ENCODE measurements at places on chromosomes 1 and 21.

GRCh38 chr1:169610108-169610507, 19.8 kb downstream of the SELP start:
- no peak for DNase-seq

- DNase-seq, result no peak
Observed at GRCh38 chr21:35399002-35399530, 350.0 kb upstream of the RUNX1 start.

DNA sequence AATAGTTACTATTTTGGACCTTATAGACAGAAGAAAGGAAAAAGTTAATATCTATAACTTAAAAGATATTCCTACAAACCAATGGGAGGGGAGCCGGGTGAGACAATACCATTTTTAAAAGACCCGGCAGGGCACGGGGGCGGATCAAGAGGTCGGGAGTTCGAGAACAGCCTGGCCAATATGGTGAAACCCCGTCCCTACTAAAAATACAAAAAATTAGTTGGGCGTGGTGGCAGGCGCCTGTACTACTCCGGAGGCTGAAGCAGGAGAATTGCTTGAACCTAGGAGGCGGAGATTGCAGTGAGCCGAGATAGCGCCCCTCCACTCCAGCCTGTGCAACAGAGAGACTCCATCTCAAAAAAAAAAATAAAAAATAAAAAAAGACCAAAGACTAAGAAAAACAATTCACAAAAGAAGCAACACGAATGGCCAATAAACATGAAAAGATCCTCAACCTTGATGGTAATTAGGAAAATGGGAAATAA, 1.2 kb upstream of the PSMB2 start:
- no peak for DNase-seq

DNA sequence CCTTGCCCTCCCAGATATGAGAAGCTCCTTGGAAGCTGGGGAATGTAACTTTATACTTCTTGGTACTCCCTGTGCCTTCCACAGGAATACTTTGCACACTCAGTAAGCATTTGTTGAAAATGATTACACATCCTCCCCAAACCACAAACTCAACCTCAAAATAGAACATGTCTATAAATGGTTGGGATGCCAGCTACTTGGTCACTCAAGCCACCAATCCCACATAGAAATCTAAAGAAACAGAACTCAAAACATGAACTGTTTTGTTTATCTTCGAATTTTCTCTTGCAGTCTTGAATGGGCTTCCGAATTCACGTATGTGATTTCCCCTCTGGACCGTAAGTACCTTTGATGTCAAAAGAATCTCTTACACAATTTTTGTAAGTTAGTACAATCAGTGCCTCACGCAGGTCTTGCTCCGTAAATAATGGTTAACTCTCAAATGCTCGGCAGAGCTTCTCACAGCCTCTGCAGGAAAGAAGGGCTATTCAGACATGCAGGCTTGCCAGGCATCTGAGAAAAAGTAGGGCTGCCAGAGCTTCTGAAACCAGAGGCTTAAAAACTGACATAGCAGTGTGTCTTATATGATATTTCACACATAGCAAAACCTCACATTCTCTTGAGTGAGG, 26.9 kb downstream of the SORT1 start:
- no peak for DNase-seq

DNA sequence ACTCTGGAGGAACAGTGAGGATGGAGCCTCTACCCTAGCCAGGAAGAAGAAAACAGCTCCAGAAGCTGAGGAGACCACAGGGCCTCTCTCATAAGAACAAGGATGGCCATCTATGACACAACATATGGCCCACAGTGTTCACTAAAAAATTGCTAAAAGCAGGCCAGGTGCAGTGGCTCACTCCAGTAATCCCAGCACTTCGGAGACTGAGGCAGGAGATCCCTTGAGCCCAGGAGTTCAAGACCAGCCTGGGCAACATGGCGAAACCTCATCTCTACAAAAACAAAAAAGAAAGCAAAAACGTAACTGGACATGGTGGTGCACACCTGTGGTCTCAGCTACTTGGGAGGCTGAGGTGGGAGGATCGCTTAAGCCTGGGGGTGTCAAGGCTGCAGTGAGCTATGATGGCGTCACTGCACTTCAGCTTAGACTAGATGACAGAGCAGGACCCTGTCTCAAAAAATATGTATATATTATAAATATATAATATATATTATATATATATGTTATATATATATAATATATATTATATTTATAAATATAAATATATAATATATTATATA, 103.1 kb downstream of the TOMM20 start:
- no peak for DNase-seq

DNA sequence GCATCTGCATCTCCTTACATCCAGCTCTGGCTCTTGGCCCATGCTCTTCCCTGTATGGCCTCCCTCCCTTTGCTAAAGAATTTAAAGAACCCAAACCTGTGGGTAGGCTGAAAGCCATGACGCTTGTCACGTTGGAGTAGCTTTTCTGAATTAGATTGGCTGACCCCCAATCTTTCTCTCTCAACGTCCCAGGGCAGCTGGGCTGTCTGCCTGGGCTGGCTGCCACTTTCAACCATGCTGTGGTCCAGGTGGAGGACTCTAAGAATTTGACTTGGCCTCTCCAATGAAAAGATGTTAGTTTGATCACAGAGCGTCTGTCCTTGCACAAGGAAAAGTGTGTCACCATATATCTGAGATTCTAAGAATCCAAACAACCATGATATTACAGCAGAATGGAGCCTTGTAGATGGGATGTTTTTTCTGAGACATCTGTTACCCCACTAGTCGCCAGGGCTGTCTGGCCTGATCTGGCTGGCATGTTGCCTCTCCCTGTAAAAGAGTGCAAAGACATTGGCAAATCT, 6.5 kb upstream of the IGSF3 start:
- DNase-seq, result no peak

- DNase-seq, result no peak
Observed at GRCh38 chr21:15001857-15002606, 62.8 kb downstream of the NRIP1 start.

- DNase-seq, result no peak
Observed at GRCh38 chr21:43869486-43870325, 4.7 kb downstream of the AGPAT3 start.

DNA sequence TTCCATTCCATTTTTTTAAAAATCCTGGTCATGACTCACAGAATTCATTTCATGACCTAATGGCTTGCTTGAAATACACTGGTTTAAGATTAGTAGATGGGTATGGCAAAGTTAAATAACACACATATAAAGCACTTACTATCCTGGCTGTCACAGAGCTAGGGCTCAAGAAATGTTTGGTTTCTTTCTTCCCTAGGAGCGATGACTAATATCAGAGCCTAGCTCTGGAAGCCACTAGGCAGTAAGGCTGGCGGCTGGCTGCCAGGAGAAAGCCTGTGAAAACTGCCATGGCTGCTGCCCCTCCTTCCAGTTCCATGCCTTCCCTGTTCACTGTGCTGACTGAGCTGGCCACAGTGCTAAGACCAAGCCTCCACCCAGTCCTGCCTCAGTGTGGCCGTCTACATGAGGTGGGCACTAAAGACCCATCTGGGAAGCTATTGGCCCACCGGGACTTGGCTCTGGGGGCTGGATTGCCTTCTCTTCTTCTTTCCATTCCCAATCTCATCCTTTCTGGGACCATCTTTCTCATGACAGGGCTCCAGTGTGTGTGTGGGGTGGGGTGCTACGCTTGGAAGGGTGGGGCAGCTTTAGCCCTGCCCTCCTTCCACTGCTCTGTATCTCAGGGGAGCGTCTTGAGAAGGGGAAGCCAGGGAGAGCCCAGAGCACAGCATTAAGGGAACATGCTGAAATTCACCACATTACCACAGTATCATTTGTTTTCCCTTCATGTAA, 10.8 kb upstream of the ASCL5 start:
- DNase-seq, result no peak

DNA sequence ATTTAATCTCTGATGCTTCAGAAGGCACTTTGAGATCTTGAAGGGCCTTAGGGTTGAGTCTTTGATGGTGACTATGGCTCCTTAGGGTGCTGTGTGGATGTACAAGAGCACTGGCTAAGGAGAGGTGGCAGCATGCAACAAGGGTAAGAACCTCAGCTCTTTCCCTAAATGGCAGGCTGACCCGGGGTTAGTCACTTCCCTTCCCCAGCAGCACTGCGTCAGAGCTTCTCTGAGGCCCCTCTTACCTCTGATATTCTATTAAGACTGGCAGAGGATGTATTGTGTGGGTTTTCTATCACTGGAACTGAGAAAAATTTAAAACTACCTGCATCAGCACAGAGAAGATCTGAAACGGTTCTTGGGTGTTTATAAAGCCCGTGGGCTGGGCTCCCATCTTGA, 11.8 kb downstream of the C1orf116 start:
- no peak for DNase-seq

DNA sequence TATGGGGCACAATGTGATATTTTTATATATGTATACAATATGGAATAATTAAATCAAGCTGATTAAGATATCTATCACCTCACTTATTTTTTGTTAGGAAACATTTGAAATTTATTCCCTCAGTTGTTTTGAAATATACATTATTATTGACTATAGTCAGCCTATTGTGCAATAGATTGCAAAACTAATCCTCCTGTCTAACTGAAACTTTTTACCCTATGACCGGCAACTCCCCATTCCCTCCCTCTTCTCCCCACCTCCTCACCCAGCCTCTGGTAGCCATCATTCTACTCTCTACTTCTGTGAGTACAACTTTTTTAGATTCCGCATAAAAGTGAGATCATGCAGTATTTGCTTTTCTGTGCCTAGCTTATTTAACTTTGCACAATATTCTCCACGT, 117.7 kb upstream of the SGIP1 start:
- no peak for DNase-seq

DNA sequence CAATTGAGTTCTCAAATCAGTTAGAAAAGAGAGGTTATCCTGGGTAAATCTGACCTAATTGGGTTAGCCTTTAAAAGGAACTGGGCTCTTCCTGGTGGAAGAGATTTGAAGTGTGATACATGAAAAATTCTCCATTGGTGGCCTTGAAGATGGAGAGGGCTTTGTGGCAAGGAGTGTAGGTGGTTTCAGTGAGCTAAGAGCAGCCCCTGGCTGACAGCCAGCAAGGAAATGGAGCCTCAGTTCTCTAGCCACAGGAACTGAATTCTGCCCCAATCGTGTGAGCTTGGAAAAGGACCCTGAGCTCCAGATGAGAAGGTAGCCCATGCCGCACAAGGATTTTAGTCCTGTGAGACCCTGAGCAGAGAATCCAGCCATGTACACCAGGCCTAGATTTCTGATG, 12.7 kb upstream of the HYI start:
- no peak for DNase-seq

DNA sequence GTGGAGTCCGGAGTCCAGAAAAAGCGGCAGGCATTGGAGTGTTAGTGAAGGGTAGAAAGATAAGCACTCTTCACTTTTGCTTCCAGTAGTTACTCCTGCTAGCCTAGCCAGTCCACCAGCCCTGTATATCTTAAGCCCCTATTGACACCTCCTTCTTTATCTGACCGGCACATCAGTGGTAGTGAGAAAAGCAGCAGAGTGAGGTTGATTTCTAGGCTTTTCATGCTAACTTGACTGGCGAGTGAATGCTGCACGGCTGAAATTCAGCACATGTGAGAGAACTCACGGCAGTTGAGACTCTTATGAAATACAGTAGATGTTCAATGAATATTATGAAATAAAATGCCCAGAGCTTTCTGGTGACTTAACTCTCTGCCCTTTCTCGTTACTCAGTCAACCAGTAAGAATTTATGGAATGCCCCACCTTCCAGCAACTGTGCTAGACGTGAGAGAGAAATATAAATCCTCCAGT, 128.2 kb downstream of the CACHD1 start:
- no peak for DNase-seq

DNA sequence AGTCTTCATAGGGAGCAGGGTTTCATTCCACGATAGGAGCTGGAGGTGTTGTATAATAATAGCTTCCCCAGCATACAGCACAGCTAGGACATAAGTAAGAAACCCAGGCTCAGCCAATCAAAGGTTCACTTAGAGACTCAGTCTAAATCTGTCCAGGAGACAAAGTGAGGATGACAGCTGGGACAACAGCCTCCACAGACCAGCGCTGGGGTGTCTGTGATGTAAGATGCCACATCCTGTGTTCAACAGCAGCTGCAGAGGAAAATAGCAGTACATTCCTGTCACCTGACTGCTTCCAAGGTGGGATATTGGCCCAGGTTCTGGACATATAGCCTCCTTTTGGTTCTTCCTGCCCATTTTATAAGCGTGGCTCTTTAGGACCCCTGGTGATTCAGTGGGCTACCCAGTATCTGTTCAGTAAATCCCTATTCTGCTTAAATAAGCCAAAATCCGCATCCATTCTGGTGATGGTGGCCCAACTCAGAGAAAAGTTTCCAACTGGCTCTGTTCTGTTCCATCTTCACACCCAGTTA, 176.8 kb upstream of the SYT6 start:
- no peak for DNase-seq

DNA sequence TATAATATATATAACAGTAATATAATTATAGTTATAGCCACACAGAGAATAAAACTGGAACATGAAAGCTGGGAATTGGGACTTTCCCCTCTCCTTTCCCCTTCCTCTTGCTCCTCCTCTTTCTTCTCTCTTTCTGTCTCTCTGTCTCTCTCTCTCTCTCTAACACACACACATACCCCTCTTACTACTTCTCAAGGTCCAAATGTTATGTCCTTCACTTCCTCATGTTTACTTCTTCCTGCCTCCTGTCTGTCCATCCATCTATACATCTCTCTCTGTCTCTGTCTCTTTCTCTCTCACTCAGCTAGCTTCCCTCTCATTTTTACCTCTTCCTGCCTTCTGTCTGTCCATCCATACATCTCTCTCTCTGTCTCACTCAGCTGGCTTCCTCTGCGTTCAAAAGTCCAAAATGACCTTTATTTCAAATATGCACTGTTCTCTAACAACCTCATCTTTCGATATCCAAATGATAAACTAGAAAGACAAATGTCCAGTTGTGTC, 261.1 kb downstream of the SIPA1L2 start:
- DNase-seq, result no peak

GRCh38 chr1:164796916-164797315, 237.9 kb downstream of the PBX1 start:
- no peak for DNase-seq

- peak; percentile 43 for DNase-seq
Observed at GRCh38 chr1:230426246-230427093, at the start of gene PGBD5. Gene PGBD5 (minus strand): TSS chr1:230426332. CDS start chr1:230425928, 404 bp downstream.

DNA sequence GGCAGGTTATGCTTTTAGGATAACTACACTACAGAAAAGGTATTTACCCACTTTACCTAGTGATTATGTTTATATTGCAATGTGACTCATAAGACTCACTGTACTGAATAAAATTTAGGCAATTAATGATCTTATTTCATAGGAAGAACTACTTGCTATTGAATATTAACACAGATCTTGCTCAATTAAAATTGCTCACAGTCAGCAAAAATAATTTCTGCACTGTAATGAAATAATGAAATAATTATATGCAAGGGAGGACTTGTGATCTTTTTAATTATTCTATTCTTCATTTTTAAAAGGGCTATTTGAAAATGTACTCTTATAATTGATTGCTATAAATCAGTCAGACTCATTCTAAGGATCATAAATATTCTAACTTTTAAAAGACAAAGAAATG, 48.0 kb upstream of the FOXD3 start:
- DNase-seq, result no peak

GRCh38 chr1:183215076-183215720, 29.1 kb downstream of the LAMC2 start:
- DNase-seq, result no peak

GRCh38 chr1:170967042-170967910, 31.9 kb downstream of the MROH9 start:
- no peak for DNase-seq

GRCh38 chr1:6447818-6448748, 17.9 kb downstream of the TNFRSF25 start:
- DNase-seq, result no peak

- DNase-seq, result no peak
Observed at GRCh38 chr1:13794231-13795187, 94.5 kb downstream of the PRDM2 start.

- DNase-seq, result no peak
Observed at GRCh38 chr1:154521695-154522094, 19.5 kb upstream of the SHE start.

Data from stimulated activated CD4-positive, alpha-beta T cell treated with anti-CD3 and anti-CD28 coated beads, Interleukin-1b, Interleukin-23, amount 100 ng/mL, for 24 hours (primary cell).